Daoy (cell line): ENCODE measurements at places on chromosomes 13 and 19. TPM values are rescaled to one million over a fixed set of nuclear protein-coding genes. Genes with fewer than 3 reads are reported as not detected.

GRCh38 chr13:20426766-20427448 lies 98.8 kb downstream of the CRYL1 start:
- no peak for DNase-seq

DNA sequence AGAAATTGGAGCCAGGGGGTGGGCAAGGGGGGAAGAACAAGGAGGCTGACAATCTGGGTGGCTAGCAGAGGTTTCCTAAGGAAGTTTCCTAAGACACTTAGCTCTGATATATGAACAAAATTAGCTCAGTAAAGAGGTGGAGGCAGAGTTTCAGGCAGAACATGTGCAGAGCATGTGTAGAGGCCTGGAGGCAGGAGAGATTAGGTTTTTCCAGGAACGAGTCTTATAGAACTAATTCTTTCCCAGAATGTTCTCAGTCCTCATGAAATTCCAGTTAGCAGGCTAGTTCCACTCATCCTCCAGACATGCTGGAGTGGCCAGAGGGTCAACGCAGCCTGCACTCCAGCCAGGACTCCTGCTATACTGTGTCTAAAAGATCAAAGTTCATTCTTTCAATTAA lies 184.7 kb downstream of the LACC1 start:
- no peak for DNase-seq

- DNase-seq = no peak
Measured at GRCh38 chr19:8357007-8357521, 6.9 kb upstream of the ANGPTL4 start.

The OSCAR gene
- total RNA-seq = 0.27 and 0.74 TPM in 2 replicates
